GM12878 (cell line): ENCODE measurements at places on chromosomes 11 and 22. TPM values are rescaled to one million over a fixed set of nuclear protein-coding genes. Genes with fewer than 3 reads are reported as not detected.
A peak's percentile ranks its signal among the peaks of the same experiment; 100 is the strongest.

- DNase-seq, result no peak
- H3K4me1 ChIP-seq, result no peaks in the 10 kb centered on the region
- no peak overlapping the region for H3K4me3 ChIP-seq
- H3K27ac ChIP-seq, result no peak overlapping the region
These were observed 498.0 kb downstream of the BRD1 start for GRCh38 chr22:49329636-49330035.

DNA sequence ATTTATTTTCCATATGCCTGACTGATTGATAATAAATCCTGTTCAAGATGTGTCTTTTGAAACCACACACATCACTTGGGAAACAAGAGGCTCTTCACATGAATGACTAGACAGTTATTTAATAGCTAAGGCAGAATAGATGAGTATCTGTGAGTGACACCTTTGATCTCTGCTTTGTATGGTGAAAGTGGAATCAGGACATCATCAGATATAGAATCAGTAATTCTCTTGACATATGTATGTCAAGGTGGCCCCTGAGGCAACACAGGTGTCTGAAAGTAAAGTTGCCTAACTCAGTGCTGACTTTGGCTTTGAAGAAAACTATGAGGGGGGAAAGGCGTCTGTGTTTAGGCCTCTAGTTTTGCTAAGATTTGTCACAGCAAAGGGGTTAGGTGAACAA is 11.5 kb upstream of the CASP4 start:
- no peaks in the 10 kb centered on the region for H3K36me3 ChIP-seq
- DNase-seq, result no peak
- no peaks in the 10 kb centered on the region; the same call in 1 of the 2 replicates for H3K27me3 ChIP-seq
- H3K27ac ChIP-seq, result no peak overlapping the region
- no peaks in the 10 kb centered on the region for H3K4me1 ChIP-seq

DNA sequence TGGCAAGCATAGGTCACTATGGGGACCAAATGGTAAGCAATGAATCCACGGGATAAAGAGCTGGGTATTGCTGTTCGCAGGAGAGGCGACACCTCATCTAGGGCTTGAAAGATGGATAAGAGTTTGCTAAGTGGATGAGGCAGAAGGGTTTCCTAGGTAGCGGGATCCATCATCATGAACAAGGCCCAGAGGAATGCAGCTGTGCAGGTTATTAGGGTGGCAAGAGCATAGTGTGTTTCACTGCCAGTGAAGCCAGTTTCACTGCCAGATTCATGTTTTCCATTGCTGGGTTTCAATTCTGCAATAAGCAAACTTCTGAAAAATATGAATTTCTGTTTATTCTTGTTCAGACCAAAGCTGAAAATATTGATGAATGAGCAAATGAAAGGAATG is 27.2 kb downstream of the WEE1 start:
- peak overlapping the region; percentile 64; the same call in 1 of the 2 replicates for H3K4me3 ChIP-seq
- no peaks in the 10 kb centered on the region for H3K27me3 ChIP-seq
- H3K27ac ChIP-seq, result peak overlapping the region; percentile 87
- DNase-seq, result peak; percentile 63
- peaks cover 46% of the 10 kb centered on the region for H3K4me1 ChIP-seq
- H3K36me3 ChIP-seq, result no peaks in the 10 kb centered on the region

GRCh38 chr11:112881461-112881860 is 79.8 kb upstream of the NCAM1 start:
- no peaks in the 10 kb centered on the region for H3K4me1 ChIP-seq
- H3K27me3 ChIP-seq, result no peaks in the 10 kb centered on the region
- no peaks in the 10 kb centered on the region for H3K36me3 ChIP-seq
- DNase-seq, result no peak
- no peak overlapping the region for H3K27ac ChIP-seq

GRCh38 chr11:116821050-116821918 is 1.8 kb downstream of the APOA4 start:
- no peak overlapping the region for H3K27ac ChIP-seq
- no peaks in the 10 kb centered on the region for H3K36me3 ChIP-seq
- DNase-seq, result no peak
- no peak overlapping the region for H3K4me3 ChIP-seq
- H3K27me3 ChIP-seq, result no peaks in the 10 kb centered on the region

- H3K4me1 ChIP-seq, result no peaks in the 10 kb centered on the region
- DNase-seq, result no peak
- peaks cover 2% of the 10 kb centered on the region; the same call in 1 of the 2 replicates for H3K27me3 ChIP-seq
- no peak overlapping the region for H3K4me3 ChIP-seq
- no peak overlapping the region for H3K27ac ChIP-seq
- H3K36me3 ChIP-seq, result no peaks in the 10 kb centered on the region
These were observed 113.6 kb upstream of the NNMT start for GRCh38 chr11:114182471-114183043.

DNA sequence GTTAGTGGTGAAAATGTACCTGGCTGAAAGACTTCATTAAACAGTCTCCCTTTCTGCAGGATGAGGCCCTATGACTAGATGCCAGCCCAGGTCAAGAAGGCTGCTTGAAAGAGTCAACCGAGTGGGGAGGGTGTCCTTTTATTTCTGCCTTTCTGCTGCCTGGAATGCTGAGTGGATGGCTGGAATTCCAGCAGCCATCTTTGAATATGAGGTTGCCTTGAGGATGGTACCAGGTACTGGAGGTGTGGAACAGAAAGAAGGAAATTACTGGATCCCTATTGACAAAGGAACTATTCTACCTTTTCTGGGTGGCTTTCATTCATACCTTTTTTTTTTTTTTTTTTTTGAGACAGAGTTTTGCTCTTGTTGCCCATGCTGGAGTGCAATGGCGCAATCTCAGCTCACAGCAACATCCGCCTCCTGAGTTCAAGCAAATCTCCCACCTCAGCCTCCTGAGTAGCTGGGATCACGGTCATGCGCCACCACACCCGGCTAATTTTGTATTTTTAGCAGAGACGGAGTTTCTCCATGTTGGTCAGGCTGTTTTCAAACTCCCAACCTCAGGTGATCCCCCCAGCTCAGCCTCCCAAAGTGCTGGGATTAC is 107.3 kb downstream of the RPS6KA4 start:
- no peak overlapping the region for H3K27ac ChIP-seq
- no peak for DNase-seq
- no peak overlapping the region for H3K4me3 ChIP-seq
- H3K27me3 ChIP-seq, result no peaks in the 10 kb centered on the region; the same call in 1 of the 2 replicates
- no peaks in the 10 kb centered on the region for H3K4me1 ChIP-seq

DNA sequence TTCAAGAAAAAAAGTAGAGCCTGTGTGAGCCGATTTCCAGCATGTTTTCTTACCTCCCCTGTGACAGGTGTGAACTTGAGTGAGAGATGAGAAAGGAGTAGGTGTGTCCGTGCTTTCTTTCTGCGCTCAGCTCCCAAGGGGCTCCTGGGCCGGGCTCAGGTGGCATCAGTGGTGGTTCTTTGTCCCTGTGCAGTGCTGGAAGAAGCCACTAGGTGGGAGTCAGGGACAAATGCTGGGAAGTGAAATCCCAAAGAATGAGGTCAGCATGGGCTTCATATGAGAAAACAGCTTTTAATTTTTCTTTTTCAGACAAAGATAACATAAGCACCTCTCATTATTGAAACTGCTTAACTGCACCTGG is 57.8 kb downstream of the PPFIBP2 start:
- H3K27me3 ChIP-seq, result no peaks in the 10 kb centered on the region
- H3K4me1 ChIP-seq, result peaks cover 11% of the 10 kb centered on the region
- H3K4me3 ChIP-seq, result no peak overlapping the region
- peaks cover 15% of the 10 kb centered on the region for H3K36me3 ChIP-seq
- no peak for DNase-seq

GRCh38 chr11:65633390-65634108 is 4.4 kb upstream of the SIPA1 start:
- DNase-seq, result no peak
- H3K27ac ChIP-seq, result no peak overlapping the region
- peaks cover 4% of the 10 kb centered on the region; the same call in 1 of the 2 replicates for H3K4me1 ChIP-seq
- no peaks in the 10 kb centered on the region for H3K27me3 ChIP-seq
- H3K4me3 ChIP-seq, result no peak overlapping the region

DNA sequence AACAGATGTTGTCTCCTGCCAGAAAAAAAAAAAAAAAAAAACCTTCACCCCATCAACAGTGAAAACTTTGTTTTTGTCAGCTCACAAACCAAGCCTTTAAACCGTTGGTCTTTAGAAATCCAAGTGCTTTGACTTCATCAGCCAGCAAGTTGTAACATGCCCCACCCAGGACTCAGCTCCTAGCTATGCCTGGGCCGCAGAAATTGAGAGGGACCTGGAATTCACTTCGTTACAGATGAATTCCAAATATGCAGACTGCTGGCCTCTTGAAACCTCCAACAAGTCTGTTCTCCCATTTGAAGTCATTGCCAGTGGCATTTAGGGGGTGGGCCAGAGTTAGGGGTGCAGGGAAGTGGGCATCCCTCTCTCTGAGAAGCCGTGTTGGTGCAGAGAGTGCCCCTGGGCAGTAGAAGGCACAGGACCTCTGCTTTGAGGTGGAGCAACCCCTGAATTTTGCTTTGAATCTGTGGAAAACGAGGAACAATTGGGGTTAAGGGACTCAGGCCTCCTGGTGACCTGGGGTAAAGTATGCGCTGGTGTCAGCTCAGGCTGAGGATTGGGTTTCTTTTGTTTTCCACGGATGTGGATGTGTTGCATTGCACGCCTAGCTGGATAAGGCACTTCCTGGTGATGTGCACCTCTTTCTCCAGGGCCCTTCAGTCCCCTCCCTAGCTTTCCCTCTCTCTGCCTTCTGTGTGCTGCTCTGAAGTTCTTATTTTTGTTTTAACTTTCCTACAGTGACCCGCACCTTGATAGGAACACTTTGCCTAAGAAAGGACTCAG is 109.5 kb downstream of the DBX1 start:
- H3K4me1 ChIP-seq, result no peaks in the 10 kb centered on the region
- H3K27ac ChIP-seq, result no peak overlapping the region
- H3K36me3 ChIP-seq, result no peaks in the 10 kb centered on the region
- no peak overlapping the region for H3K4me3 ChIP-seq
- DNase-seq, result no peak

DNA sequence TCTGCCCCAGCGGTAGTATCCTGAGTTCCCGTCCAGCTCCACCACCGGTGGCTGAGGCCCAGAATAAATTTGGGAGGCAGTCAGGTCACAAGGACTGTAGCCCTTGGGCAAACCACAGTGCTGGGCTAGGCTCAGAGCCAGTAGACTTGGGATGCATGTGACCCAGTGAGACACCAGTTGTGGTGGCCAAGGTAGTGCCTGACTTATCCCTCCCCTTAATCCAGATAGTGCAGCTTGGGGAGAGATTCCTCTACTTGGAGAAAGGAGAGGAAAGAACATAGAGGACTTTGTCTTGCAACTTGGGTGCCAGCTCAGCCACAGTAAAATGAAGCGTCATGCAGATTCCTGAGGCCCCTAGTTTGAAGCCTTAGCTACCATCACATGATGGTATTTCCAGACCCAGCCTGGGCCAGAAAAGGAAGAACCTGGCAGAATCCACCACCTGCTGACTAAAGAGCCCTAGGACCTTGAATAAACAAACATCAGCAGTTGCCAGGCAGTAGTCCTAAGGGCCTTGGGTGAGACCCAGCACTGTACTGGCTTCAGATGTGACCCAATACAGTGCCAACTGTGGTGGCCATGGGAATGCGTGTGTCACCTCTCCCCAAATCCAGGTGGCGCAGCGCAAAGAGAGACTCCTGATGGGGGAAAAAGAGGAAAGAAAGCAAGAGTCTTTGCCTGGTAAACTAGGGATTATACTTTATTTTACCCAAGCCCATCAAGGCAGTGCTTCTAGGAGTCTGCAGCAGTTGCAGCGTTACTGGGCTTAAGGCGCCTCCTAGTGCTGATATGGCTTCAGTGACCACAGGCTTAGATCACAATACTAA is 17.0 kb upstream of the DDX10 start:
- no peak overlapping the region for H3K27ac ChIP-seq
- H3K4me1 ChIP-seq, result no peaks in the 10 kb centered on the region
- H3K36me3 ChIP-seq, result no peaks in the 10 kb centered on the region
- DNase-seq, result no peak

- no peak overlapping the region for H3K4me3 ChIP-seq
- no peak for DNase-seq
- H3K27ac ChIP-seq, result no peak overlapping the region
- H3K27me3 ChIP-seq, result no peaks in the 10 kb centered on the region
- H3K4me1 ChIP-seq, result no peaks in the 10 kb centered on the region
These were observed 3.6 kb downstream of the IZUMO1R start for GRCh38 chr11:94308024-94308423.

GRCh38 chr11:45929486-45930030 is 7.1 kb downstream of the LARGE2 start:
- peaks cover 5% of the 10 kb centered on the region for H3K36me3 ChIP-seq
- H3K27me3 ChIP-seq, result no peaks in the 10 kb centered on the region; the same call in 1 of the 2 replicates
- peaks cover 44% of the 10 kb centered on the region for H3K4me1 ChIP-seq
- peak overlapping the region; percentile 35 for H3K27ac ChIP-seq

GRCh38 chr11:60852117-60852981 is 3.4 kb downstream of the PTGDR2 start:
- no peaks in the 10 kb centered on the region for H3K27me3 ChIP-seq
- H3K27ac ChIP-seq, result no peak overlapping the region
- H3K4me3 ChIP-seq, result no peak overlapping the region
- no peak for DNase-seq
- H3K4me1 ChIP-seq, result no peaks in the 10 kb centered on the region

DNA sequence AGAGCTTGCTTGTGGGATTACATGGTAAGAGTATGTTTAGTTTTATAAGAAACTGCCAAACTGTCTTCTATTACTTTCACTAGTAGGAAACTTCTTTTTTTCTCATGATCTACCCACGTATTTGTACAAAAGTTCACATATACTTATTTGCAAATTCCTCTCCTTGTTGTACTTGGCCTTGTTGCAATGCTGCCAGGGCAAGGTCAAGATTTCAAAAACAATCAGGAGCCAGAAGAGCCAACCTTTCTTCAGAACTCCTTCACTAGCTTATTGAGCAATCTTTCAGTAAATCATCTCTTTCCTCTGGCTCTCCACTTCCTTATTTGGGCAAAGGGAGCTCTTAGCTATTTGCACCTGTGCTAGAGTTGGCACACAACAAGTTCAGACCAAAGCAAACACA is 9.7 kb downstream of the SRSF8 start:
- no peaks in the 10 kb centered on the region for H3K4me1 ChIP-seq
- no peaks in the 10 kb centered on the region for H3K27me3 ChIP-seq

DNA sequence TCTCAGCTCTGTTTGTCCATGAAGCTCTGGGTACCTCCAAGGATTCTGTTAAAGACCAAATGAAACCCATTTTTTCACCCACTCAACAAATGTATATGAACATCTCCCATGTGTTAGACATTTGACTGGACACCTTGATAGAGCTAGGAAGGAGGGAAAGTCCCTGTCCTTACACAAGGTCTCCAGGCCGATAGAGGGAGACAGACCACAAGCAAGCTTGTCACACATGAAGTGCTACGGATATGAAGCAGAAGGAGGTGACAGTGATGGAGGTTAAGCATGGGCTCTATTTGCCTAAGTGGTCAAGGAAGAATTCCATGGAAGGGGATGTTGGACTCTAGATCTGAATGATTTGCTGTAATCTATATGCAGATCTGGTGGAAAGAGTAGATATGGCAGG is 138.5 kb downstream of the MYO18B start:
- H3K4me1 ChIP-seq, result no peaks in the 10 kb centered on the region
- H3K36me3 ChIP-seq, result no peaks in the 10 kb centered on the region
- no peaks in the 10 kb centered on the region; the same call in 1 of the 2 replicates for H3K27me3 ChIP-seq
- H3K4me3 ChIP-seq, result no peak overlapping the region
- DNase-seq, result peak; percentile 11

- no peaks in the 10 kb centered on the region; the same call in 1 of the 2 replicates for H3K36me3 ChIP-seq
- no peaks in the 10 kb centered on the region for H3K27me3 ChIP-seq
- DNase-seq, result no peak
- H3K4me3 ChIP-seq, result no peak overlapping the region
- peak overlapping the region; percentile 79; the same call in 1 of the 2 replicates for H3K27ac ChIP-seq
- peaks cover 94% of the 10 kb centered on the region for H3K4me1 ChIP-seq
These were observed 34.0 kb downstream of the FLI1 start for GRCh38 chr11:128727796-128728431.

Gene SLC22A6
- total RNA-seq, result not detected in 2 replicates

Gene RIBC2
- total RNA-seq, result not detected in 2 replicates

Gene FGF19
- total RNA-seq, result 0.08 TPM in 1 of 2 replicates, not detected in the other

Gene MS4A15
- 0.46 and 0.56 TPM in 2 replicates for total RNA-seq

Gene CST6
- not detected in 2 replicates for total RNA-seq

Gene CARD18
- not detected in 2 replicates for total RNA-seq

Gene ACRV1
- 0.21 TPM in 1 of 2 replicates, not detected in the other for total RNA-seq

Gene GLYAT
- total RNA-seq, result 0.18 TPM in 1 of 2 replicates, not detected in the other

Gene RAG1
- total RNA-seq, result 0.05 TPM in 1 of 2 replicates, not detected in the other
